Activated CD4-positive, alpha-beta T cell treated with anti-CD3 and anti-CD28 coated beads for 1 hour (primary cell): ENCODE measurements at places on chromosomes 2 and 18.

DNA sequence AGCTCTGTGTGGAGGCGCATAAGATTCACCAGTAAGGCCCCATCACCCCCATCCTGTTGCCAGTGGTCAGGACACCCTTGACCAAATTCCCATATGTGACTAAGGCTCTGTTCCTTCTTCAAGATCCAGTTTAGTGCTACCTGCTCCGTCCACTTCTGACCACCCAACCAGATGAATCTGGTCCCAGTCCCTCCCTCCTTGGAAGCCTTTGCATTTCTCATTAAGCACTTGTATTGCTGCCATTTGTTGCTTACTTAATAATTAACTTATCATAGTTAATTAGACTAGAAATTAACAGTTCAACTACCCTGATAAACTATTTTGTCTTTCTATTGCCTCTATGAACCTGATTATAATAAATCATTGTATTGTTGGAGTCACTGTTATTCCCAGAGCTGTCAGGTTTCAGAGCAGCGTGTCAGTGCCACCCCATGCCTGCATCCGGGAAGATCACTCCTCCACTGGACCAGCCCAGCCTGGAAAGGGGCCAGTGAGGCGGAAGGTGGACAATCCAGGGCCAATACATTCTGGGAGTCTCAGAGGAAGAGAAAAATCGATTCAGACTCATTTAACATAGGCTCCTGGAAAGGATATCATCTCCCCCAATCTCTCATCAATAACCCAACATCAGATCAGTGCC lies 9.5 kb upstream of the NAT8 start:
- no peak for DNase-seq

- peak; percentile 5 for DNase-seq
Measured at GRCh38 chr2:70959271-70959761, 19.1 kb upstream of the ANKRD53 start.

- DNase-seq, result no peak
Measured at GRCh38 chr18:39414009-39414700, 1848.6 kb upstream of the CELF4 start.

DNA sequence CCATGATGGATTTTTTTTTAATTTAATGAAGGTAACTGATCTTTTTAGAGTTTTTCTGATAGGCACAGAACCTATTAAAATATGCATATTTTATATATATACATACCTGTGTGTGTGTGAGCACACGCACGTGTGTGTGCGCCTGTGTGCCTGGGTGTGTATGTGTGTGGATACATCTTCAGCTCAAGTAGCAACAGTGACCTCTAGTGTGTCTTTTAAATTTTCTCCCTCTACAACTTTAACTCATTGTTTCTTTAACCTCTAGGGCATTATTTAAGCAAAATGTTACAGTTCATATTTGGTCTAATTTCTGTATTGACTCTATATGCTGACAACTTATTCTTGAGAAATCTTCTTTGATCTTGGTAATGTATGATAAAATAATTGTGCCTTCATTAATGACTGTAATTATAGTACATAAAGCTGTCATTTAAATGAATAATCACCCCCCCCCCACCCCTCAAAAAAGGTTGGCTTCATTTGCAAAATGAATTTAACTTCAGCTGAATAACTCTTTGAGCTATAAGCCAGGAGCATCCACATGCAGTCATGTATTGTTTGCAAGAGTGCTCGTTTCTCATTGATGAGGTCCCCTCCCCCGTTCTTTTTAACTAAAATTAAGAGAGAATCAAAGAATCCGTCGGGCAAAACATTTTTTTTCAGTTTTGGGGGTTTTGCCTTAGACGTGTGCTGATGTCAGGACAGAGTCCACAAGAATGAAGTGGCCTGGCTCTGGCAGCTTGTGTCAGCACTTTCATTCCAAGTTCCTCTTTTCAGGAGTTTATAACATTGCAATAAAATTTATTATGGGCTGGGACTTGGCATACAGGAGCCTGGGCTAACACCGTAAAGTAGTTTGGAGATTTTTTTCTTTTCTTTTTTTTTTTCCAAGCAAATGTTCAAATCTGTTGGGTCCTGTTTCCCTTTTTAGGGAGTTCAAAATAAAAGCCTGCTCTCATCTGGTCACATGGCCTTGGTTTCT lies 80.0 kb downstream of the ETAA1 start:
- no peak for DNase-seq

GRCh38 chr18:12766986-12767433 lies 64.2 kb downstream of the PSMG2 start:
- DNase-seq, result no peak

GRCh38 chr2:62996534-62997186 lies 54.0 kb upstream of the OTX1 start:
- no peak for DNase-seq

DNA sequence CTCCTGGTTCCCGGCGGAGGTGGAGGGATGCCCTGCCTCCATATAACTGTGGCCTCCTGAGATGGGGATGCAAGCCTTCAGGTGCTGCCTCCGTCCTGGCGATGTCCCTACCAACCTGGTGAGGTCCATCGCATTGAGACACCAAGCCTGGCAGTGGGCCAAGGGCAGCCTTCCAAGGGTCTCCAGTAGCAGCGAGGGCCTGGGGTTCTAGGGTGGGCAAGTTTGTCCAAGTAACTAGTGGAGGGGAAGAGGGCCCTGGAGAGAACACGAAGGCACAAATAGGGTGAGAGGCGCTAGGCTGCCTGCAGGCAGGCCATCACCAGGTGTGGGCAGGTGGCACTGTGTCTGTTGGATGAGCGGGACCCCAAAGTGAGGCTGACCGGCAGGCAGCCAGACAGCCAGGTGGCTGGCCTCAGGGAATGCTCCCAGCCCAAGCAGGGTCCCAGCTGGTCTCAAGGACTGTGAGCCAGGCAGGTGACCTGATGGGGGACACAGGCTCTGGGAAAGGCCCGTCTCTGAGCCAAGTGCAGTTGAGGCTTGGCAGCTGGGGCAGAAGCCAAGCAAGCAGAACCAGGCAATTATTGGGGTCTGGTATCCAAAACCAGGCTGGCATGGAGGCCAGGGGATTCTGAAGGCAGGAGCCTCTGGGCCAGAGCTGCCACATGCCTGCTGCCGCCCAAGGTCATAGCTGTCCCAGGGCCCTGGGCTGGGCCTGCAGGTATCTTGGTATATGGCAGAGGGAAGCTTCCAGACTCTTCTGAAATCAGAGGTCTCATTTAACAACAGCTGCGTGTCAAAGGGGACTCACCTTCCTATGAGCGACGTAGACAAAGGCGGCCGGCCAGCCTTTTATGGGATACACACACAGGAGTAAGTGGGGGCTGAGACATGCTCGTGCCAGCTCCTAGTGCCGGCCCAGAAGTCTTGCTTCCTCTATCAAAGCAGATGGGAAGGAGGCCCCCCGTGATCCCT lies 23.4 kb downstream of the RAMP1 start:
- DNase-seq, result no peak

DNA sequence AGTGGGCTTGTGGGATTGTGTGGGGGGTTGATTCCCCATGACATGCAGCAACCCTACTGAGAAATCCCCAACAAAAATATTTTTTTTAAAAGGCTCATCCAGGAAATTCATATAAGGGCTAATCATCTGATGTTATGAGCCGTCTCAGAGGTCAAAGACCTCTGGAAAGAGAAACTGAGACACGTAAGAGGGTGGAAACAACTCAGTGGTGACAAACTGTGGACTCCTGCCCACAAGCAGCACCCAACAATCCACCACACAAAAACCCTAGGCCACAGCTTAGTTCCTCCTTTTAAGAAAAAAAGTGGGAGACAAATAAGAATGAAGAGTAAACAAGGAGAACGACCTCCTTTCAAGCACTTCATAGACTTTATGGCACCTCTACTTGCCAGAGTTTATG lies 1096.1 kb upstream of the NRXN1 start:
- DNase-seq, result no peak

DNA sequence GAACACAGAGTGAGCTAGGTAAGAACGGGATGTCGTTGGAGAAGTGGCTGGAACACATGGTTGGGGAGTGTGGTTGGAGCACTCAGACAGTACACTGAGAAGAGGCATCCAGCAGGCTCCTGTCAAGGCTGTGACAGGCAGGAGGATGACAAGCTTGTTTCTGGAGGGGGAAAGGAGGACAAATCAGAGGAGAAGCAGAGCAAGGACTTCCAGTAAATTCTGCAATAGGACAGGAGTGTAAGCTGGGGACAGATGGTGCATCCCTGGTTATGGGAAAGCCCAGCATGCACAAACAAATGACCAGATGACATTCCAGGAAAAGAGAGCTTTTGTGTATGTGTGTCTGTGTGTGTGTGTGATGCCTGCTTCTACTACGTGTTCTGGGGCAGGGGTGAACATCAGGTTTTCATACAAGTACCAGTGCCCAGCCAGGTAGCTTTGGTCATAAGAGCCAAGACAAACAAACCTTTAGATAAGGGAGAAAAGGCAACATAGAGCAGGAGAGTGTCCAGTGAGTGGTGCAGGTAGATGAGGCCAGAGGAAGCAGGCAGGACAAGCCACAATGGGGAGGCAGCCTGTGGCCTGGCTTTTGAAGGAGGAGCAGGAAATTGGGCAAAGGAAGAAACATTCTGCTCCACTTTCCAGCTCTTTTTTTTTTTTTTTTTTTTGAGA lies 32.1 kb upstream of the MAPK4 start:
- no peak for DNase-seq

DNA sequence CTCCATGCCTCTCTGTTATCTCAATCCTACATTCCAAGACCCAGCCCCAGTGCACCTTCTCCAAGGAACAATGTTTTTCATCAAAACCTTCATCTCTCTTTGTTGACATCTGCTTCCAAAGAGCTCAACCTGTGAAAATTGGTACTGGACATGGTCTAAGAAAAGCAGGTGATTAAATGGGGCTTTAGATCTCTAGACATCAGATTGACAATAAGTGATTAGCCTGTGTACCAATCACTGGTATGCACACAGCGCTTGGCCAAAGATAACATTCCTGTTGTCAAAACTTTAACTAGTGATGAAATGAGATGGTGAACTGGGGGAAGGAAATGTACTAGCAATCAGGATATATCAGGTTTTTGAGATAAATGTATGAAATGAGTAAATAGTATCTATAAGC lies 183.3 kb downstream of the TDRD15 start:
- DNase-seq, result no peak

DNA sequence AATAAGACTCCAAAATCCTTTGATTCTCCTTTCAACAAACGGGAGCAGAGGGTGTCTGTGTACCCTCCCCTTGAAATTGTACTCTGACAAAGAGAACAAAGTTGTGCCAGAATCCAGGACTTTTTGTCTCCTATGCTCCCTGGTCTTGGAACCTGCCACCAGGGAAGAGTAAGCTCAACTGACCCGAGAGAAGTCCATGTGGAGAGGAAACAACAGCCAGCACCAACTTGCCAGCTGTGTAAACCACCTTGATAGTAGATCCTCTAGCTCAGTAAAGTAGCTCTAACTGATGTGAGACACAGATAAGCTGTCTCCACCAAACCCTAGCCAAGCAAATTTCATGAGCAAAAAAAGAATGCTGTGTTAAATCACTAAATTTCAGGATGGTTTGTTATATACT lies 46.9 kb downstream of the LNPK start:
- no peak for DNase-seq

GRCh38 chr2:10675131-10675530 lies 14.6 kb downstream of the NOL10 start:
- DNase-seq, result no peak

DNA sequence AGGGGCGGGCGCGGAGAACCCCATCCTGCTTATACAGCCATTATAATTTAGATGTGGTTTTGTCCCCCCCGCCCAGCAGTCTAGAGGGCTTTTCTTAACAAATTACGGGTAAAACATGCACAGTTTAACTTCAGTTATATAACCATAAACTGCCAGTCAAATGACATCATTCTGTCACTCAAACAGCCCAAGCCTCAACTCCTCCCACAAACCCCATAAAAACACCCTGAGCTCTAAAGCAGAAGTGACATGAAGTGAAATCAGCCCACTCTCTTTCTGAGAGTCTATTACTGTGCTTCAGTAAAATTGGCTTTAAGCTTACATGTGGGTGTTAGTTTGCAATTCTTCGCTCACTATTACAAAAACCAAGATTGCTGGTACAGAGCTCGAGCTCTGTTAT lies 705.1 kb upstream of the GCFC2 start:
- no peak for DNase-seq

DNA sequence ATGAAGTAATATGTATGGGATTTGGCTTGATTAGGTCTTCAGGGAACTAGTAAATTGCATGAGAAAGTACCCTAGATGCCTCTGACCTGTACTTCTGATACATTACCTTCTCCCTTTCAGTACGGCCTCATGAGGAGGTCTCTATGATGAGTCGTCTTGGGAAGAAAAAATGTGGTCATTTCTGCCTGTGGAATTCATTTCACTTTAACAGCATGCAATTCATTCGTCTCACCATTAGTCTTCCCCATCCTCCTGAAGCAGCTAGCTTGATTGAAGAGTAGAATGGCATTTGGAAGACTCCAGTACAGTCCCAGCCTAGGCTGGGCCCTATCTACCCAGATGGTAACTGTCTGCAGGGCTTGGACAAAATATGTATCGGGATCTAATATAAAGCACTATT lies 52.2 kb downstream of the TMX3 start:
- DNase-seq, result no peak

DNA sequence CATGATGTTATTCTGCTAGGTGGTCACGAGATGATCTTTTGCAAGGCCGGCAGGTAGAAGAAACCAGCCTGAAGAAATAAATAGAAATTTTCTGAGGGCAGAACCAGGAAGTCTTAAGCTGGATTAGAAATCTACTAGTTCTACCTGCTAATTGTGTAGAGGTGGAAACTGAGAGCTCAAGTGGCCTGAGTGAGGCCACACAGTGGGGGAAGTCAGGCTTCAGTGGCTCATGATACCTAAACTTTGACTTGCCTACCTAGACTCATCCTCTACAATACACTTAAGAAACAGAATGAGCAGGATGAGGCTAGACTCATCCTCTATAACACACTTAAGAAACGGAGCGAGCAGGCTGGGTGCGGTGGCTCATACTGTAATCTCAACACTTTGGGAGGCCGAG lies 134.9 kb upstream of the NDUFV2 start:
- DNase-seq, result no peak

GRCh38 chr2:109304242-109304641 lies 175.2 kb downstream of the SH3RF3 start:
- DNase-seq, result no peak

GRCh38 chr2:3476321-3476984 lies 42.9 kb downstream of the ADI1 start:
- DNase-seq, result no peak

- peak; percentile 40 for DNase-seq
Measured at GRCh38 chr2:54838585-54839035, 115.1 kb downstream of the EML6 start.
